Activated naive CD8-positive, alpha-beta T cell treated with anti-CD3 and anti-CD28 coated beads, Interleukin-2, amount 50 U/mL, for 16 hours (primary cell): ENCODE measurements at places on chromosomes 13 and 19.

DNA sequence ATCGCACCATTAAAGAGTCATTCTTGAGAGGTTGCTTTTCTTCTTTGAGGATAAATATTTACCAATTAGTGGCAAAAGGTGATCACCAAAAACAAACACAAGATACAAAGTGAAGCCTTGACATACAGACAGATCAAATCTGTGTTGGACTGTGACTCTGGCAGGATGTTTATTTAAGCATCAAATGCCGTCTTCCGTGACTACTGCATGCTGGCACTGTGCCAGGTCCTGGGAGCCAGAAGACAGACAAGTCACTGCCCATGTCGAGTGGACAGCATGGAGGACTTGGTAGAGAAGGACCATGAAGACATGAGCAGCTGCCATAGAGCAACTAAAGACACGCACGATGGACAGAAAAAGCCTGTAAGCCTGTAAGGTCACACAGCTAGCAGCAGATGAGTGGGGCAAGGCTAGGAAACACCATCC is 92.8 kb upstream of the FARP1 start:
- no peak for DNase-seq

DNA sequence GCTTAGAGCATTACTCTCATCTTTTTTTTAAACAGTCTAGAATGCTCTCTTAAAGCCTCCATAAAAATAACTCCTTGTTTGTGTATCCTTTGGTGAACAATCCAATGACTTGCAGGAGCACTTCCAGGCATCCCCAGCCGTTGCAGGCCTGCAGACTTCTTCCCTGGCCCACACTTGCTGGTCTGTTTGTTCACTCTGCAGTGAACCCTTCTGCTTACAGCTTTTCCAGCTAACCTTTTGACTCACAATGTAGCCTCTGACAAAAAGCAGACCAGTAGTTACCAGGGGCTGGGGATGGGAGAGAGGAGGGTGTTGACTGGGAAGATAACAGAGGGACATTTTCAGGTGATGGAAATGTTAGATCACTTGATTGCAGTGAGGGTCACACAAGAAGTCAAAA is 9.1 kb downstream of the GPR42 start:
- DNase-seq, result no peak

- DNase-seq, result no peak
Observed at GRCh38 chr13:76874479-76874878, 11.7 kb downstream of the KCTD12 start.

GRCh38 chr13:99061411-99061810 is 83.5 kb upstream of the DOCK9 start:
- no peak for DNase-seq

GRCh38 chr19:1567848-1568227 is 287 bp downstream of the MEX3D start:
- DNase-seq, result no peak

- no peak for DNase-seq
Observed at GRCh38 chr13:73873940-73874830, 260.0 kb downstream of the KLF12 start.

DNA sequence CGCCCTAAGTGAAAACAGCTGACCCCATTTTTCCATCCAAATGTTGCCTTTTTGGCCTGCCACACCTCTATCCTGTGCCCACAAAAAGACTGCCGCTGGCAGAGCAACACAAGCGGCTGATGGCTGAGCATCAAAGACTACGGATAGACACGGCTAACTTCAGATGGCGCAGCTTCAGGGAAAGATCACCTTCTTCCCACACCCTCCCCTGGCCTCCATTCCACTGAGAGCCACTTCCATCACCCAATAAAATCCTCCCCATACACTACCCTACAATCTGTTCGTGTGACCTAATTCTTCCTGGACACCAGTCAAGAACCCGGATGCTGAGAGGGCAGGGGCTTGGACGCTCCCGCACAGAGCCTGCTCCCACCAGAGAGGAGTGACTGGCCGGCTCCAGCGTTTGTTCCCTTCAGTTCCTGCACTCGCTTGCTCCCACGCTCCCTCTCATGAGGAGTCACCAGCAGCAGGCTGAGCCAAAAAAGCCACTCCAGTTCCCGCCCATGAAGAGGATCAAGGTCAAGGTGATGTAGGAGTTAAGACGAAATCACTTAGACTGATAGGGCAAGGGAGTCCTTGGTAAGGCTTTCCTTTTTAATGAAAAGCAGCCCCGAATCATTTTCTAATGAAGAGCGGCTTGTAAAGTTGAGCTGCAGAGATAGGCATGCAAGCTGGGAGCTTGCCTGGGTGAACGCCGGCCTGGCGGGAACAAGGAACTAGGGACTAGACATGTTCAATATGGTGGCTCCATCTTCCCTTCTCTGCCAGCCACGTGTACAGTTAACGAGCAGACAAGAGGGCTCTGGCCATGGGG is 35.7 kb downstream of the TSKS start:
- no peak for DNase-seq
